ENCODE measurements at places on chromosomes 16 and 17. TPM values are rescaled to one million over a fixed set of nuclear protein-coding genes. Genes with fewer than 3 reads are reported as not detected.

The GAST gene
- total RNA-seq = not detected

The ZPBP2 gene
- total RNA-seq = 1.6 TPM

The SLFN12L gene
- 2.4 TPM for total RNA-seq

The CD300H gene
- not detected for total RNA-seq

The DOC2B gene
- not detected for total RNA-seq

The NEK8 gene
- 24.8 TPM for total RNA-seq

The SMIM5 gene
- 1.7 TPM for total RNA-seq

The SUMO2 gene
- 365 TPM for total RNA-seq

The TM4SF5 gene
- total RNA-seq = not detected

The LGALS9B gene
- not detected for total RNA-seq

The IKZF3 gene
- total RNA-seq = 220 TPM

DNA sequence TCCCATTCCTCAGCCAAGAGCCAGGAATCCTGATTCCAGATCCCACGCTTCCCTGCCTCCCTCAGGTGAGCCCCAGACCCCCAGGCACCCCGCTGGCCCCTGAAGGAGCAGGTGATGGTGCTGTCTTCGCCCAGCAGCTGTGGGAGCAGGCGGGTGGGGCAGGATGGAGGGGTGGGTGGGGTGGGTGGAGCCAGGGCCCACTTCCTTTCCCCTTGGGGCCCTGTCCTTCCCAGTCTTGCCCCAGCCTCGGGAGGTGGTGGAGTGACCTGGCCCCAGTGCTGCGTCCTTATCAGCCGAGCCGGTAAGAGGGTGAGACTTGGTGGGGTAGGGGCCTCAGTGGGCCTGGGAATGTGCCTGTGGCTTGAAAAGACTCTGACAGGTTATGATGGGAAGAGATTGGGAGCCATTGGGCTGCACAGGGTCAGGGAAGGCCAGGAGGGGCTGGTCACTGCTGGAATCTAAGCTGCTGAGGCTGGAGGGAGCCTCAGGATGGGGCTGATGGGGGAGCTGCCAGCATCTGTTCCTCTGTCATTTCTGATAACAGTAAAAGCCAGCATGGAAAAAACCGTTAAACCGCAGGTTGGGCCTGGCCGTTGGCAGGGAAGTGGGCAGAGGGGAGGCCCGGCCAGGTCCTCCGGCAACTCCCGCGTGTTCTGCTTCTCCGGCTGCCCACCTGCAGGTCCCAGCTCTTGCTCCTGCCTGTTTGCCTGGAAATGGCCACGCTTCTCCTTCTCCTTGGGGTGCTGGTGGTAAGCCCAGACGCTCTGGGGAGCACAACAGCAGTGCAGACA is at the start of gene SPN:
TSS of gene SPN (plus strand) at position 232 of the 791 bp plus-strand sequence. CDS start at position 714, 482 bp downstream.
- no peak for DNase-seq

- DNase-seq = no peak
These were observed 39.2 kb upstream of the ABCC12 start for GRCh38 chr16:48194828-48195556.

GRCh38 chr17:32916134-32916533 is 11.8 kb upstream of the TMEM98 start:
- DNase-seq = no peak

DNA sequence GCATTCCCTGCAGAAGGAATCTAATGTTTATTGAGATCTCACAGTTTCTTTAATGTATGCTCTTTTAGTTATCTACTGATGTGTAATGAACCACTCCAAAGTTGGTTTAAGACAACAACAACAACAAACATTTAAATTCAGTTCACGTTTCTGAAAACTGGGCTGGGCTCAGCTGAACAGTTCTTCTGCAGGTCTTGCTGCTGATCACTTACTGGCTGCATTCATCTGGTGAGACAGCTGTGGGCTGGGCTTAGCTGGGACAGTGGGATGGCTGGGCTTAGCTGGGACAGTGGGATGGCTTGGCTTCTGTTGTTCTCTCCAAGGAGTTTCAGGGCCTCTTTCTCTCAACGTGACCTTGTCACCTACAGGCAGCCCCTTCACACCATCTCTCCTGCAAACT is 544.3 kb upstream of the CDH5 start:
- no peak for DNase-seq

- no peak for DNase-seq
These were observed 7.4 kb upstream of the DPEP1 start for GRCh38 chr16:89606006-89606405.

DNA sequence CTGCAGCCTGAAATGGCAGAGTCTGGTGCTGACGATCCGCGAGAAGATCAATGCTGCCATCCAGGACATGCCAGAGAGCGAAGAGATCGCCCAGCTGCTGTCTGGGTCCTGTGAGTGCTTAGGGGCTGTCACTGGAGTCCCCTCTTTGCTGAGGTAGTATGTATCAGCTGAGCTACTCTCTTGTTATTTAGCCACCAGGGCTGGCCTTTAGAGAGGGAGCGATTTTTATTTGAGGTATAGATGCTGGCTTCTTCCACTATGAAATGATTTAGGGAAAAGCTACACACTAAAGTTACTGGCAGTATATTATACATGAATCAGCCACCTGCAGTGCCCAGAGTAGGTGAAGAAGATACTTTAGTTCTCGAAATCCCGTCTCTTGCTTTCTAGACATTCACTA is 2.6 kb downstream of the CDK5RAP3 start:
- DNase-seq = no peak

GRCh38 chr16:48353565-48354163 is 31.5 kb downstream of the SIAH1 start:
- DNase-seq = no peak

DNA sequence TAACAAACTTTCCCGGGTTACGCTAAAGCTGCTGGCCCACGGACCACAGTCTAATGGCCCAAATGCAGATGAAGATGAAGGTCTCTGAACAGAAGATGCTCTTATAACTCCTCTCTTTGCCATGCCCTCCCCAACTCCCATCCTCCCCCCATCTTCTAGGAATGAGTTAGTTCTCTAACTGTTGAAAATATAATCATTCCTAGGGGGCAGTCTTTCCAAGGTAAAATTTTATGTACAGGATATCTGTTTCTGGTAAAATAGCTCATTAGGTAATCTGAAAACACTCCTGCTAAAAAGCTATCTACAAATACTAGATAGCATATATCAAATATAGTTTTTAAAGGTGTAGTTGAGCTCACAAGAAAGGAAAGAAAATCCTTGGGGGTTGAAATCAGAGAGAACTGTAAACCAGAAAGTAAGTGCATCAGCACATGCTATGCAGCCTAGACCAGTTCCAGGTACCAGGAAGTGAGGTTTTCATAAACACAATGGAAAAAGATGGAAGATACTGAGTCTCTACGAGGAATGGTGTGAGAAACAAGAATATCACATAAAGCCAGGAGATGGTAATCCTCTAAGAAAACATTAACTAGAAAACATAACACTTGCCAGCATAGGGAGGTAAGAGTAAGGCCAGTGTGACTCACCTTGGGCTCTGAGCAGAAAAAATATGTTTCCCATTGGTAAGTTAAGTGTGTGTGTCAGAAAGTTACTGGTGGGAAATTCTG is 38.1 kb downstream of the CMC2 start:
- no peak for DNase-seq

DNA sequence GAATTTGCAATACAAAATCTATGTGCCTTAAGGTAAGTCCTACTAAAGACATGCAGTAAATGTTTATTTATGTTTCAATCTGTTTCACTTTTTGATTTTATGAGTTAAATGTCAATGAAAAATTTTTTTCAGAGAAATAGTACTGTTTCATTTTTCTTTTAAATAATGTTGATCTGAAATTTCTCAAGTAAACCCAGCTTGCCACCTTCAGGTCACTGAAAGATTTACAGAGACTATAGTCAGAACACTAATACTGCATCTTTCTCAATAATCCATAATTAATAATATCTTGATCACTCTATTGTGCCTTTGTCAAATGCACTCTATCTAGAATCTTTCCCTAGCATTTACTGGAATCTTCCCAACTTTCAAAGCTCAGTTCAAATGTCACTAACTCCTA is 6.5 kb upstream of the DHX40 start:
- DNase-seq = no peak

DNA sequence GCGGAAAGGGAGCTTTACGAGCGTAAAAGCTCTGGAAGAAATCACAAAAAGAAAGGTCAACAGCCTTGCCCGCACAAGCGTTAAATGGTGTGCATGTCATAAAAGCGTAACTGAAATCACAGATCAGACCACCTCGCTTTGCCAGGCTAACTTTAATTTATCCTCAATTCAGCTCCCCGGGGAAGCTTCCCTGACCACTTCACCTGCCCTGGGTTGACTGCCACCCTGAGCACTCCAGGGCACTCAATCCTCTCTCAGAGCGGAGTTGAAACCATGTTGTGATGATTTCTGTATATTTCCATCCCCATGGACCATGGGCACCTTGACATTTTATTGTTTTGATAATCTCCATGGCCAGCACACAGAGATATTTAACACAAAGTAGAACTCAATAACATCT is 16.1 kb upstream of the NAGS start:
- DNase-seq = no peak

DNA sequence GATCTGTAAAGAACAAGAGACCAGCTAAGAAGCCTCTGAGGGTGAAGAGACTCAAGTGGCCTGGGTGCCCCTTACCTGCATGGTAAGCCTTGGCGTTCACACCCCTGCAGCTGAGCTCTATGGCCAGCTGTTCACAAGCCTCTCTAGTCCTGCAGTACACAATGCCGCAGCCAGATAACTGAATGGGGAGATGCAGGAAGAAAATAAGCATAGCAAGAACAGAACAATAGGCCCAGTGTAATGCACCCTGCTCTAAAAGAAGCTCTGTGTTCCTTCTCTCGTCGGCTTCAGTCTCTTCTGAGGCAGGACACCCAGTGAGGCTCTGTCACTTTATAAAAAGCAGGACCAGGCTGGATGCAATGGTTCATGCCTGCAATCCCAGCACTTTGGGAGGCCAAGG is 5.4 kb downstream of the RECQL5 start:
- no peak for DNase-seq

GRCh38 chr16:26120729-26121128 is 429.0 kb downstream of the HS3ST4 start:
- no peak for DNase-seq

DNA sequence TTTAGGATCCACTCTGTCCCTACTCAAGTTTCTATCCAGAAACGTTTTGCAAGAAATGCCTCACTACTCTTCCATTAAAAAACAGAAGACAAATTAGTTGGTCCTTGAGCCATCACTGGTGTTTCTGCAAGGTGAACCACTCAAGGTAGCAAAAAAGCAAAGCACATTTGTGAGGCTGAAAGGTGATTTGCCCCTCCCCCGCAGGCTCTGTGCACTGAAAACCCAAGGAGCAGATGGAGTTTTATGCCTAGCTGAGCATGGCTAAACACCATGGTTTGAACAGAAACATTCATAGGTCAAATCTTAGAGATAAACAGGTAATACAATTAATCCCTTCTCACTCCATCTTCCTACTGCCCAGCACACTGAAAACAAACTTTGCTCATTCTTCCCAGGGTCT is 538.2 kb upstream of the CDH5 start:
- DNase-seq = no peak

DNA sequence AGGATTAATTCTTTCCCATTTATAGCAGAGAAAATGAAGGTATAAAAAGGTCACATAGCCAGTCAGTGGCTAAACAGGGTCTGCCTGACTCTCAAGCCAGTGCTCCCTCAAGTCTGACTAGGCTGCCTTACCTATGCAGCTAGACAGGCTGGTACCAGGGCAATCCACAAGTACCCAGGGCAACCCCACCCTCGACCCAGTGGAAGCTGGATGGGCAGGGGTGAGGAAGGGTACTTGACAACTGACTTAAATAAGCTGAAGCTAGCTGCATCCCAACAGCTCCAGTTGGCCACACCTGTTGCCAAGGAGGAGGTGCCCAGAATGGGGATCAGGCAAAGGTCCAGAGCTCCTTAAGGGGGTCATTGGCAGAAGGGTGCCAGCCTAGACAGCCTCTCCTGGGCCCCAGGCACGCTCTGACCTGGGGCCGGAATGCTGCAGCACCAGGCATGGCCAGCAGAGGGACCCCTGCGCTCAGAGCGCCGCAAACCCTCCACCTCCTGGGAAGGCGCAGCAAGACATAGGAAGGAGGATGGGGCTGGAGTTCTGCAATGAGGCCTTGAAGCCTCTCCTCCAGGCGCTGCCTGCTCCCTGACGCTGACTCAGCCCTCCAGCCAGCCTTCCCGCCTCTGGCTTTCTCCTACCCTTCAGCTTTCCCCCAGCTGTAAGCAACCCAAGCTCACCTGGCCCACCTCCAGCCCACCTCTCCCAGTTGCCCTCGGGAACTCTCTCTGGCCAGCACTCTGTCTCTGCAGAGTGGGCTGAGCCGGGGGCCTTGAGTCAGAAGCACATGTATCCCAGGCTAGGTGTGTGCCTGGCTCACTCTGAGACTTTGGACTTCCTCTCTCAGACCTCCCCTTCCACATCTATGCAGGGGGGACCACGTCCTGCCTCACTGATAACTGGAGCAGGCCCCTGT is 28.8 kb downstream of the MPP2 start:
- peak; percentile 73 for DNase-seq

DNA sequence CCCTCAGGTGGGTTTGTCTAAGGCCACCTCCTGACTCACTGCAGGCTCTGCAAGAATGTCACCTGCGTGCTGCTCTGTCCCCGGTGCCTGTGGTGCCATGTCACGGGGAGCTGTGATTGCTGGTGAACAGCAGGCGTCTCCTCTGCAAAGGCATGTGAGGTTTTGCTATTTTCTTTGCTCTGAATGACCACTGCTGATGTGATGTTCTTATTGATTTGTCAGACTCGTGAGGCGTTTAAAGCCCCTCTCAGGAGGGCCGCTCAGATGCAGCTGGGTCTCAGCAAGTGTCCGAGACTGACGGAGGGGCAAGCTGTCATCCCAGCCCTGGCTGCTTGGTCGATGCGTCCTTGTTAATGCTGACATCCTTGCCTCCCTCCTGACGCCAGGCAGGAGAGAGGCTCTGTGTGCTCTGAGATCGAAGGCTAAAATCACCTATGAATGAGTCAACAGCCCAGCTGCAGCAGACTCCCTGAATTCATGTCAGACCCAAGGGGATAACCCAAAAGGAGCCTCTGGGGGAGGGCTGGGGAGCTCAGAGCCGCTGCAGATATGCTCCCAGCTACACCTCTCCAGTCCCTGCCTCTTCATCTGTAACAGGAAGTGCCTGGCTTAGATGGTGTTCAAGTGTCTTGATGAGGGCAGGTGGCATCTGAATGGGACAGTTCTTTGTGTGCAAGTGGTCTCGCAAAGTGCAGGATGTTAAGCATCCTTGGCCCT is 11.8 kb upstream of the PEMT start:
- no peak for DNase-seq

DNA sequence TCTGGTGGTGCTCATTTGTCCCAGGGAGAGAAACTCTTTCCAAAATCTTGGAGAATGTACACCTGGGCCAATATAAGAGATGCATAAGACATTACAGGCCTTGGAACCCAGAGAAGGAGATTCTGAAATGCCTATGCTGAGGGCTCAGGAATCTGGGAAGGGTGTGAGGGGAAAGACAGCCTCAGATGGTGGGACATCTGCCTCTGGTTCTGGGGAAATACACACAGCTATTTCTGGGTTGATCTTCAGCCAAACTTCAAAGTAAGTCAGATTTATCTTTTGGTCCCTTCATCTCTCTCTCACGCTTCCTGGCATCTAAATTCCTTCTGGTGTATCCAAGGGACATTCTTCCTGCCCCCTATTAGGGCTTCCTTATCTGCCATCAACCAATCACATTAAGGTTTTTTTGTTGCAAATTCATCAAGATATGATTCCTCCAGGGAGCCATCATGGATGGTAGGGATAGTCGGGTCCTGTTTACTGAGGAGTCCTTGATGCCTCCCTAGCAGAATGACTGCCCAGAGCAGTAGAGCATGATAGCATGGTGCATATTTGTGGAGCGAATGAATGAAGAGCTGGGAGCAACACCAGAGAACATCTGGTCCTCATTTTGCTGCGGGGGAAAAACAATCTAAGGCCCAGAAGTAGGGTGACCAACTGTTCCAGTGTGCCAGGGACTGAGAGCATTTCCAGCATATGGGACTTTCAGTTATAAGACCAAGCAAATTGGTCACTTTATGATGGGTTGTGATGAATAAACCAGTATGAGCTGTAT is 35.7 kb upstream of the DYNLL2 start:
- DNase-seq = no peak

All from activated B cell treated with CpG ODN at 0.5 μM for 24 hours (primary cell).